ENCODE measurements at places on chromosomes 16 and 17.

- no peak for DNase-seq
Measured at GRCh38 chr17:60145006-60145935, 4.5 kb upstream of the CA4 start.

GRCh38 chr16:64440005-64440404 lies 681.9 kb downstream of the CDH11 start:
- no peak for DNase-seq

GRCh38 chr17:81713556-81714411 lies 1.7 kb downstream of the SLC25A10 start:
- DNase-seq = no peak

- no peak for DNase-seq
Measured at GRCh38 chr17:75773121-75773807, 8.3 kb upstream of the GALK1 start.

- DNase-seq = no peak
Measured at GRCh38 chr16:87715658-87716057, 50.1 kb downstream of the KLHDC4 start.

DNA sequence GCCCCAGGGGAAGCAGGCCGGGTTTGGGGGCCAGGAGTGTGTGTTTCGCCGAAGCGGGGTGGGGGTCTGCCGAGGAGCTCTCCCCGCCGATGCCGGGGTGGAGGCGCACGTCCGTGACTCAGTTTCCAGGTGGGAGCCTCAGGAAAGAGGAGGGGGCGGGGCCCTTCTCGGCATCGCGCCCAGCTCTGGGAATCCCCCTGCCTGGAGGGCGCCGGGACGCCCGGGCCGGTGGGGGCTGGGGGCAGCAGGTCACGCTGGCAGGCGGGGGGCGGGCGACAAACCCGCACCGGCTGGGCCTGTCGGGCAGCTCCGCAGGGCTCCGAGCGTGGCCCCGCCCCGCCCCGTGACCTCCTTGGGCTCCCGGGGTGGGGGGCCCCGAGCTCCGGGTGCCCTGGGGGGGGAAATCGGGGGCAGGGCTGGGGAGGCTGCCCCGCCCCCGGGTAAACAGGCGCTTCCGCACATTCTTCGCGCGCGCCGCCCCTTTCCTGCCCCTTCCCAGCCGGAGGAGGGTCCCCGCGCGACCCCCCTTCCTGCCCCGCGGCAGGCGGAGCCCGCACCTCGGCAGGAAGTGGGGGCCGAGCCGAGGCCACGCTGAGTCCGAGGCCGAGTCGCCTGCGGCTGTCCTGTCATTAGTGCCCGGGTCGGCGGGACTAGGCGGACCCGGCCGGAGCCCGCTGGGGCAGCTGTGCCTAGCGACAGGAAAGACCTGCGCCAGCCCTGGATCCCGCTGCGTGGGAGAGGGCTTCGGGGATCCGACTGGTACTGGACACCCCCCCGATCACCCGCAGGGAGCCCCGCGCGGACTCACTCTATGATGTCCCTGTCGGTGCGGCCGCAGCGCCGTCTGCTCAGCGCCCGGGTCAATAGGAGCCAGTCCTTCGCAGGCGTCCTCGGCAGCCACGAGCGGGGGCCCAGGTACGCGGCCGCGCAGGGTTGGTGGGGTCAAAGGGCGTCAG lies 9.3 kb downstream of the RIPOR1 start:
- peak; percentile 62 for DNase-seq

GRCh38 chr16:75014318-75014717 lies 15.5 kb downstream of the ZNRF1 start:
- no peak for DNase-seq

DNA sequence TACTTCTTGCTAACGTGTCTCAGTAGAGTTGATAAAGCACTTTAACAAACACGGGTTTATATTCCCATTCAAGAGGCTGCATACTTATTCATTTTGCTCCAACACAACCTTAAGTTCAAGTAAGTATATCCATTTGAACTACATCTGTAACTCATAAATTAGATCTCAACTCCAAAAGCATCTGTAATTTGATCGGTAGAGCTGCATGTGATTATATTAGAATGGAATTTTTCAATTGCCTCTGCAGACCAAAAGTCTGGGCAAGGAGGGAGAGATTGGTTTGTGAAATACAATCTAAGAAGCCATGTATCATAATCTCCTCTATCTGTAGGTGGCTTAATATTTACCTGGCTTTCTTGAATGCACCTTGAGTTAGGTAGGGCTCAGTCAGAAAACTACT lies 371.0 kb downstream of the RBFOX1 start:
- no peak for DNase-seq

- DNase-seq = no peak
Measured at GRCh38 chr16:30064729-30065101, 845 bp upstream of the ALDOA start.

GRCh38 chr16:88813269-88814143 lies 1.8 kb upstream of the APRT start:
- no peak for DNase-seq

DNA sequence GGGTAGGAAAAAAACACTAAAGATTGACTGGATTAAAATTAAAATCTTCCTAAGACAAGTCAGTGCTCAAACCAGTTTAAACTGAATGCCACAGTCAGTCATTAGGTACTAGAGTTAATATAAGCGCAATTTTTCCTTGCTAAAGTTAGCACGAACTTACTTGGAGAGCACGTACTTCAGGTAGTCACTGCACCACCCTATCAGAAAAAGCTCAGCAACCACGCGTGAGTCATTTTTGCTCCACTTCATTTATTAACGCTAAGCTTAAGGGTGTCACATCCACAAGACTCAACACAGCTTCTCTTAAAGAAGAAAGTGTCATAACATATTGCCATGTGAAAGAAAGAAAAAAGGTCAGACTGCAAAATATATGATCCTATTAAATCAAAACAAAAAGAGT lies 53.1 kb downstream of the TEX2 start:
- no peak for DNase-seq

GRCh38 chr17:12391468-12391867 lies 274.2 kb upstream of the MYOCD start:
- DNase-seq = no peak

GRCh38 chr16:56987692-56988091 lies 1.7 kb upstream of the NLRC5 start:
- no peak for DNase-seq

GRCh38 chr17:4516735-4517134 lies 18.1 kb downstream of the SPNS2 start:
- no peak for DNase-seq

GRCh38 chr17:41393826-41394225 lies 3.6 kb downstream of the KRT31 start:
- DNase-seq = no peak

DNA sequence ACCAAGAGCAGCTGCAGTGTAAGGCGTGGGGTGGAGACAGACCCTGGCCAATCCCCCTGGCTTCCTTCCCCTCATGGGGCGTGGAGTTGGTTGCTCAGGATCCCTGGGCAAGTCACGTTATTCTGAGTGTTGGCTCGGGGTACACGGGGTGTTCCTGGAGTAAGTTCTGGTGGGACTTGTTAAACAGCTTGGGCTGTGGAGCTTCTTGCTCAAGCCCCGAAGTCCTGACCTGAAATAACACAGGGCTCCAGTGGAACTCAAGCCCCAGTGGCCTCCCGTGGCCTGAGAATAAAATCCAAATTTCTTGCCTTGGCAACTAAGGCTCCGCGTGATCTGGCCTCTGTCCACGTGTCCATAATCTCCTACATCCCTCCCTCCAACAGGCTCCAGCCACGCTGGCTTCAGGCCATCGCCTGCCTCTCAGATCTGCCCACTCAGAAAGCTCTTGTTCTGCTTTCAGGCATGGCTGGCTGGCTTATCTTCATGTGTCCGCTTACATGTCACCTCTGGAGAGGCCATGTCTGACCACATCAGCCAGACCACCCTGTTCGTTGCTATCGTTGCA lies 49.3 kb upstream of the BCO1 start:
- peak; percentile 63 for DNase-seq

DNA sequence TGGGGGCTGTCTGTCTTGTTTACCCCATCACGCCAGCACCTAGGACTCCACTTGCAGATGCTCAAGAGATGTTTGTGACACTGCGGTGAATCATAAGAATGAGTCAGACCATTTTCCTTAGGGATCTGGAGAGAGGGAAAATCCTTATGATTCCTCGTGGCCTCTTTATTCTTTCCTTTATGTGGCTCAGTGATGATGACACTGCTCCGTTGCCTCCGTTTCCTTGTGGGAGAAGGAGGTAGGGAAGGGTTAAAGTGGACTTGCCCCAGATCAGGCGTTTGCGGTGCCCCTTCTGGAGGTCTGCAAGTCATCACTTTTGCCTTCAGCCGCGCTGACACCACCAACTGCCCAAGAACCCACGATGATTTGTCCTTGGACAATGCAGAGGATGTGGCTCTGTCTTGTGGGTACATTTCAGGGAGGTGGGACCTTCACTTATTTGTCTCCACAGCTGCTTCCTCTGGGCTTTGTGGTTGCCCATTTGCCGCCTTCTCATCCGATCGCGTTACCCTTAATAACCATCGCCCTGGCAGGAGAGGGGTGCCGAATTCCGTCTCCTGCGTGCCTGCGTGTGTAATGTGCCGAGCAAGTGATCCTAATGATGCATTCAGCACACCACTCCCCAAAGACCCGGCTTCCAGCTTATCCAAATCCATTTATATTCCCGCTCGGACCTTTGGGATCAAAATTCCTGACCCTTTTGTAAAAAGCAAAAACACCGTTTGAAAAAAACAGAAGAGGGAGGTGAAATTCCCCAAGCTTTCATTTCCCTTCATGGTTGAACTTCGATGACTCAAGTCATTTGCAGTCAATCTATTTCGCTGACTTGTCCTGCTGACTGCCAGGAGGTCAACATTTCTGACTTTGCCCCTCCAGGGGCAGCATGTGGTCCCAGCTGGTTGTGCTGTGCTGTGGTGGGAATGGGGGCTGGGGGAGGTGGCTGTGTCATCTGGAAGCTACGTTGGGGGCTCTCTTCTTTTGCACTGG lies 87.2 kb upstream of the IRX3 start:
- DNase-seq = peak; percentile 80

DNA sequence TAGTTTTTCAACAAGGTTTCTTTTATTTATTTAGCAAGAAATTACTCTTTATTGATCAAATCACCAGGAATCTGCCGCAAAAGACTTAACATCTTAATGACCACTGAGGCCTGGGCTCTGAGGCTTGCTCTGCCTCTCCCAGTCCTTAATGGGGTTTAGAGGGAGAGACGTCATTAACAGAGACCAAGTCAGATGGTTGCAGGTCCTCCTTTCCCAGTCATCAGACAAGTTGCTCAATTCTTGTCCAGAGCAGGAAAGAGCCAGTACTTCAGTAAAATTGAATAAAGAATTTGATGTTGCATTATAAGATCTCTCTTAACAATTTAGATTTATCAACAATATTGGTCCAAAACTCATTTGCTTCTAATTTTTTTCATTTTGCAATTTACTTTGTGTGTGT lies 2.0 kb downstream of the SEPHS2 start:
- no peak for DNase-seq

DNA sequence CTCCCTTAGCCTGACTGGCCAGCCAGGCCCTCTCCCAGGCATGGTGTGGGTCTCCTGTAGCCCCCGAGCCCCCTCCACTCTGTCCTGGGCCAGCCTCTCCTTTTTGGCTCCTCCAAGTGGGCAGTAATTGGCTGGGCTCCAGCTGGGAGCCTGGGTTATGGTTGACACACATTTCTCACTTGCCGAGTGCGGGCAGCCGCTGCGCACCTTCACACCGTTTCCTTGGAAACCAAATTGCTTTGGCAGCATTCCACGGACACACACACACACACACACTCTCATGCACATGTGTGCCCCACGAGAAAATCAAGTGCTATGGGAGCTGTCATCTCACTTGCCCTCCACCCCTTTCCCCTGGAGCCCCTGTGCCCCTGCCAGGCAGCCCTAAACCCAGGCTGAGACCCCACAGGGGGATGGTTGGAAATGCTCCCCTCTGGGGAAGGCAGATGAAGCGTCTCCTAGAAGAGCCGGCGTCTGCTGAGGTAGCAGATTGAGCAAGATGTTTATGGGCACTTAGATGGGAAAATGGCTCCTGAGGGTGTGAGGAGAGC lies 402.7 kb upstream of the TNRC6C start:
- DNase-seq = no peak

GRCh38 chr17:48925991-48926342 lies 17.8 kb downstream of the UBE2Z start:
- no peak for DNase-seq

GRCh38 chr16:13300066-13300840 lies 398.9 kb downstream of the SHISA9 start:
- DNase-seq = no peak

DNA sequence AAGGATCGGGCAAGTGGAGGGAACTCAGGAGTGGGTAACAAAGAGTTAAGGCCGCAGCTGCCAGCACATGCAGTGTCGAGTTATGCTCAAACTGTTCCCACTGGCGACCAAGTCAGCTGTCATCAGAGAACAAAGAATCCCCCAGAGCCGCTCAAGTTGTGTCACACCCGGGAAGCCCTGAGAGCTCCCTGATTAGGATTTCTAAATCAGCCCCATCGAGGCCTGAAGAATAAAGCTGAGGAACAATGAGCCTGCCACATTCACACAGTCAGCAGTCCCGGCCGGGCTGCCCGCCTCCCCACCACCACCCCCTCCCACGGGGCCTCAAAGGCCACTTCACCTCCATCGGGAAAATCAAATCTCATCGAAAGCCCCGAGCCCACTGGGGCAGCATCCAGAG lies 84.5 kb downstream of the SOX9 start:
- no peak for DNase-seq

- no peak for DNase-seq
Measured at GRCh38 chr17:6241996-6242395, 171.8 kb downstream of the WSCD1 start.

- DNase-seq = no peak
Measured at GRCh38 chr16:14682121-14682520, 12.0 kb downstream of the PLA2G10 start.

- peak; percentile 17 for DNase-seq
Measured at GRCh38 chr16:30482366-30482765, 9.8 kb downstream of the ITGAL start.

DNA sequence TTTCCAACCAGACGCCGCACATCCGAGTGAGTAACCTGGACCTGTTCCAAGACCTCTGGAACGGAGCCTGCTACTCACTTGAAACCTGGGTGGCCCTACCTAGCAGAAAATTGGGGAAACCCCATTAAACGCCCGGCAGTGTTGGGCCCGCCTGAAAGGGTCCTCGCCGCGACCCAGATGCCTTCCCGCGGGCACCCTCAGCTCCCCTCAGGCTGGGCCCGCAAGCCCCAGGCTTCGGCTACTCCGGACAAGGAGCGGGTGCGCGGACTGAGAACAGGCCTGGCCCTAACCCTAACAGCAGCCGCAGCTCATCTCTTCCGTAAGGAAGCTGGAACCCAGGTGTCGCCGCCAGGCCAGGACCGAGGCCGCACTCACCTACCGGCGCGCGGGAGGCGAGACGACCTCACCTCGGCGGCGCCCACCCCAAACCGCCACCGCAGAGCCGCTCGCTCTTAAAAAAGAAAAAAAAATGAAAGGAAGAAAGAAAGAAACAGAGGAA lies 344 bp downstream of the PSME3IP1 start:
- peak; percentile 44 for DNase-seq

All from AG08395 (cell line).